Activated CD4-positive, alpha-beta T cell treated with anti-CD3 and anti-CD28 coated beads, Interleukin-2, amount 50 U/mL, for 24 hours (primary cell): ENCODE measurements at places on chromosomes 5 and 9.

- no peak for DNase-seq
Measured at GRCh38 chr9:137762414-137763061, 115.0 kb upstream of the CACNA1B start.

DNA sequence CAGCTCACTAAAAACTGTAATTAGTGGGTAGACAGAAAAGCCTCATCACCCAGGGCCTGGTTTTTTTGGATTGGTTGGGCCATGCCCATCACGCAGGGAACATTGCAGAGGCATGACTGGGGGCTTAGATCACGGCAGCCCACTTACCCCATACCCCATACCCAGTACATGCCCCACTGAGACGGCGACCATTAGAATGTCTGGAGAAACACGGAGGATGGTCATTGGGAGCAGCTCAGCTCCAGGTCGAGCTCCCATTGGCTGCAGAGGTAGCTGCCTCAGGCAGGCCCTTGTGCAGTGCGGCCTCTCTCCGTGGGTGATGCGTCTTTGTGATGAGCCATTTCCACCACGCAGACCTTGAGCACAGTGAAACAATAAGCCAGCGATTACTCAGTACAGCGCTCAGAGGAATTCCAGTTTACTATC, 204.0 kb downstream of the GADD45G start:
- no peak for DNase-seq

DNA sequence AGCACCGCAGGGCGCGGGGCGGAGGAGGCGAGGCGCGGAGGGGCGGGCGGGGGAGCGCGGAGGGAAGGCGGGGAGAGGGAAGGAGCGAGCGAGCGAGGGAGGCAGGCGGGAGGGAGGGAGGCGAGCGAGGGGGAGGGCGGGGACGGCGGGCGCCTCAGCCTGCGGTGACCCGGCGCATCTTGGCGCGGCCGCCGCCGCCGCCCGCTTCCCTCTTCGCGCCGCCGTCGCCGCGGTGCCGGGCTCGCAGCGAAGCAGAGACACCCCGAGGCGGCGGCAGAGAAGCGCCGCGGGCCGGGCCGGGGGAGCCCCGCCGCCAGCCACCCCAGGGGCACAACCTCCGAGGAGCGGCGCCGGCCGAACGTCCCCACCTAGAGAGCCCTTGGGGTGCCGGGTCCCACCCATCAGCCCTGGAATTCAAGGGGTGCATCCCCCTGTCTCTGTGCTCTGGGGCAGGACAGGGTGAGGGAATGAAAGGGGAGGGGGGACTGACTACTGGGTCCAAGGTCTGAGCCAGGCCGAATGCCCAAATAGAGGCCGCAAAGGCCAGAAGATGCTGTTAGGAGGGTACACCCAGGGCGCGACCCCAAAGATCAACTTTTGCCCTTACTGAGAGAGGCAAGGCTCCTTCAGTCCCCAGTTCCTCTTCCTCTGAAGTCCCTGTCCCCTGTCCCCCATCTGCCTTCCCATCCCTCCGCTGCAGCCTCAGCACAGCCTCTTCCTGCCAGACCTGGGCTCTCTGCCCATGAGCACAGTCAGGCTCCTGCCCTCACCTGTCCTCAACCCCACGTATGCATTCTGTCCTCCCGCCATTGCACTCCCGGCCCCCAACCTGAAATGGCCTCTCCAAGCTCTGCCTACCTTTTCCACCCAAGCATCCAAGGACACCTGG, at the start of gene ADAMTS2:
TSS of gene ADAMTS2 (minus strand) at position 29 of the 889 bp plus-strand sequence. CDS start 133 bp downstream, outside the sequence.
- DNase-seq, result no peak

GRCh38 chr9:86175743-86176456, 76.5 kb upstream of the GOLM1 start:
- no peak for DNase-seq

GRCh38 chr9:121305269-121305994, 37.5 kb downstream of the GSN start:
- DNase-seq, result no peak

GRCh38 chr5:14017904-14018303, 73.4 kb upstream of the DNAH5 start:
- no peak for DNase-seq

DNA sequence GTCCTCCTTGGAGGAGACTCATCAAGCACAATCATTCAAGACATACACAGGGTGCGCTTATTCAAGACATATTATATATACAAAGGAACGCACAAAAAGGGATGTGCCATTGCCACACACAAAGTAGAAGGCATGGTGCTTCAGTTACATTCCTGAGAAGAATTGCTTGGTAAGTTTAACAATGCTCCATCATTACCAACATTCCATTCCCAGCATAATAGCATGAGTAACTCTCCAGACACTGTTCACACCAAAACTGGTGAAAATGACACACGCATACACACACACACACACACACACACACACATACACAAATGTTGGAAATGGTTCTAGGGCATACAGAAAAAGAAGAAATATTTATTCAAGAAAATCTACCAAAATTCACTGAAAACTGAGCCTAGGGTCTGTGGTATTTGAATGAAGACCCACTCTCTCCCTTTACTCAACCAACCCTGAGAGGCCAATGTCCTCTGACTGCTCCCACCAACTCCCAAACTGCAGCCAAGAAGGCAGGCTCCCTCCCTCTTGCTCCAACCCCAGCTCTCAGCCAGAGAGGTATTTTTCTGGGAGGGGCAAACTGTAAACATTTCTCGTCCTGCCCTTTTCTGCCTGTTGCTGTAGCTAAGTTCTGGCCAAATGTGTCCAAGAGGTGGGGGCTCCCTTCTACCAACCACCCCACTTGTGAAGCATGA, 19.9 kb downstream of the UGT3A1 start:
- DNase-seq, result no peak

DNA sequence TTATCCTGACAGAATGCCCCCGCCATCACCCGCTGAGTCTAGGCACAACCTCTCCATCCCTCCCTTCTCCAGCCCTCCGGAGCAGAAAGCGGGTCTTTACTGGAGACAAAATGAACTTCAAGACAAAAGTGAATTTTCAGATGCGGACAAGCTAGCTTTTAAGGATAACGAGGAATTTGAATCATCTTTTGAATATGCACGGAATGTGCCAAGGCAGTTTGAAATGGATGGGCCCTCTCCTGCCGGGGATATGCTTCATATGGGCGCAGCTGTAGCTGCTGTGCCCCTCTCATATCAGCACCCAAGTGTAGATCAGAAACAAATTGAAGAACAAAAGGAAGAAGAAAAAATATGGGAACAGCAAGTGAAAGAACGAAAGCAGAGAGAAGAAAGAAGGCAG, 37.5 kb downstream of the CPLANE1 start:
- no peak for DNase-seq

DNA sequence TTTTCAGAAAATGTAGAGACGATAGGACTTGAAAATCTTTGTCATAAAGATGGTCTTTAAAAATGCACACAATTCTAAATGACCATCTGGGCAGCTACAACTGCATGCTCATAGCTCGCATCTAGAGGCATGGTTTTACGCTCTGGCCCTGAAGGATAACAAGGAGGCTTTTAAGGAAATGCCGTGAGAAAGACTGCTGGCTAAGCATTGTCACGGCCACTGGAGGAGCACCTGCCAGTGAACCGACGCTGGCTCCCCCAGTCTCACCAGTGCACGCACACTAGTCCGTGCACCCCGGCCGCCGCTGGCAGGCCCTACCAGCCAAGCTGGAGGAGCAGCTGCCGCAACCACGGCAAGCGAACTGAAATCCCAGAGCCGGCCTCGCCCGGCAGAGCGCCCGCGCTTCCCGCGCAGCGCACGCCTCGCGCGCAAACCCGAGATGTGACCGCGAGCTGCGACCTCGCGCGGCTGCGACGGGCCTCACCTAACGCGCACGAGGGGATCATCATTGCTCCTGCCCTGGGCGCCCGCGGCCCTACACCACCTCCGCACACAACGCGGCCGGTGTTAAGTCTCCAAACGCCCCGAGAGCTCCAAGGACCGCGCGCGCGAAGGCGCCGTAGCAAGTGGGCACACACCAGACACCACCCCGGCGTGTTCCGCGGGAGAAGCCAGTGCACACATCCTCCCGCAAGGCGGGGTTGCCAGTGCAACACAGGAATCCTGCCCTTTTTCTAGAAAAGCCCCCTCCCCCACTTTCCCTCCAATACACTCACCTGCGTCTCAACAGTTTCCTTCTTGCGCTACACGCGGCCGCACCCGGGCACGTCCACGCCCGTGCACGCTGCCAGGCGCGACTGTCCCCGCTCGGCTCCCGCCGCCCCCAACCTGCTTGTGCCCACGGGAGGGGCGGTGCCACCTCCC, 5.3 kb downstream of the ELAVL2 start:
- no peak for DNase-seq

GRCh38 chr9:127395497-127396252, 1.3 kb upstream of the SLC2A8 start:
- no peak for DNase-seq

GRCh38 chr5:60510049-60510448, 189.9 kb downstream of the DEPDC1B start:
- no peak for DNase-seq

- no peak for DNase-seq
Measured at GRCh38 chr5:150559701-150560100, 51.8 kb downstream of the NDST1 start.

GRCh38 chr9:98520221-98520960, 188.3 kb downstream of the GABBR2 start:
- DNase-seq, result no peak

- DNase-seq, result no peak
Measured at GRCh38 chr5:169933616-169934015, 46.7 kb downstream of the INSYN2B start.

GRCh38 chr9:121200356-121200755, 1.3 kb downstream of the RAB14 start:
- no peak for DNase-seq

GRCh38 chr5:62742207-62742606, 163.6 kb downstream of the LRRC70 start:
- DNase-seq, result no peak

- no peak for DNase-seq
Measured at GRCh38 chr9:97766610-97767009, 69.5 kb upstream of the XPA start.

DNA sequence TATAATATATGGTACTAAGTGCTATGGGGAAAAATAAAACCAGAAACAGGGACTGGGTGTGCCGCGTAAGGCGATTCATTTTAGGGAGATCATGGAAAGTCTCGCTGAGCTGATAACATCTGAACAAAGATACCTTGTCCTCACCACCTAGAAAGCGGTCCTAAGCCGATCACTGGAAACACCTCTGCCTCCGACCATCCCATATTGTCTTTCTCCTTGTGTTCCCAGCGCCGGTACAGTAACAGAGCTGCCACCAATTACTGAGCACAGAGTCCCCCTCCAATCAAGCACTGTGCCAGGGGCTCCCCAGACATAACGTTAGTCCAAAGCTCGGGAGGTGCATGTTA, 704 bp downstream of the CCDC112 start:
- DNase-seq, result no peak

- no peak for DNase-seq
Measured at GRCh38 chr5:149807176-149807575, 77.1 kb downstream of the PPARGC1B start.

GRCh38 chr5:172370648-172371545, 83.4 kb downstream of the SH3PXD2B start:
- no peak for DNase-seq

GRCh38 chr9:136837146-136837855, 5.0 kb upstream of the AJM1 start:
- no peak for DNase-seq

DNA sequence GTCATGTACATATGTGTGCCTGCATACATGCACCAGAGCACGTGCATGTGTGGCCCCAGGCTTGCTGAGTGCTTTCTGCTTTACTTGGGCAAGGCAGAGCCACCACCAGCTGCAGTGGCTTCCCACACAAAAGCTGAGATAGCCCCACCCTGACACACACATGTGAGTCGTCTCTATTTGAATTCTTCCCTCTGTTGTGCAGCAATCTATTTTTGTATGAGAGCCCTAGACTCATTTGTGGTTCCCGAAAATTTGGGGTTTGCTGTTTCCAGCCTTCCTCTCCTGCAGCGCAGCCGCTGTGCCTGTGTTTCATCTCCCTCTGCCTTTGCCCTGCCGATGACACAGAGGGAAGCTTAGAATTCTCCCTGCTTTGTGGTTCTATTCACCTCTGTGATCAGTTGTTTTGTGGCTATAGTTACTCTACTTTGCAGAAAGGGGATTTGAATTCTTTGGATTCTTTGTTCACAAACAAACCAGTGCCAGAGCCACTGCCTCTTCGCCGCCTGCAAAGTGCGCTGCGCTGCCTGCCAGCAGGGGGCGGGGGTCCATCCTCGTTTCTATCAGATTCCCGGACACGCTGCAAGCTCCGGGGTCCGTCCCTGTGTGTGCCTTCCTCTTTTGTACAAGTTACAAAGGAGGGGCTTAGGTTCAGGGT, 95.8 kb upstream of the DAP start:
- DNase-seq, result peak; percentile 4

- DNase-seq, result no peak
Measured at GRCh38 chr9:137069508-137070091, 757 bp downstream of the SAPCD2 start.

- DNase-seq, result no peak
Measured at GRCh38 chr5:172911976-172912375, 47.2 kb upstream of the RPL26L1 start.

- DNase-seq, result no peak
Measured at GRCh38 chr5:83368319-83368718, 103.2 kb upstream of the VCAN start.

DNA sequence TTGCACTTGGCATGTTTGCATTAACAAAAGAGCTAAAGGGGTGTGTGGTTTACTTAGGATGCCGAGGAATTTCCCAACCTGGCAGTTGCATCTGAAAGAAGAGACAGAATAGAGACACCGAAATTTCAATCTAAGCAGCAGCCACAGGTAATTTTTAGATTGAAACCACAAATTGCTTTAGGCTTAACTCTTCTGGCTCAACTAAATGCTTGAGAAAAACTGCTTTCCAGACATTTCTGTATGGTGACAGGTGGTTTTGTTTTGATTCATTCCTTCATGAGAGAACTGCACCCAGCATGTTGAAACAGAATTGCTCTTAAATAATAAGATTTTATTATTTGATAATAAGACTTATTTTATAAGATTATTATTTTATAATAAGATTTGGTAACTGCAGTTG, 21.5 kb downstream of the SECISBP2 start:
- DNase-seq, result no peak

DNA sequence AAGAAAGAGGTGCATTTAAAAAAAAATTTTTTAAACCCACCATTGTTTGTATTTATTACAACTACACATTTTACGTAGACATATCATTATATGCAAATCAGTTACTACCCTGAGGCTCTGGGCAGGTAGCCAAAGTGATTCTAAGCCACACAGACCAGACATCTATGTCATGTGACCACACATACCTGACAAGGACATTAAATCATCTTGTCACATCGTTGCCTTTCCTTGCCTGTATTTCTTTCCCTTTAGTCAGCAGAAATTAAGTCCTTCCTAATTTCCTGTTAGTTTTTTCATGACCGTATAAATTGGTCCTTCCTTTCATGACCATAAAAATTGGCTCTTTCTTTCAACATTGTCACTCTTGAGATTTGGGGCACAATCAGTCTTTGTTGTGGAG, 134.2 kb upstream of the MARCHF11 start:
- no peak for DNase-seq

DNA sequence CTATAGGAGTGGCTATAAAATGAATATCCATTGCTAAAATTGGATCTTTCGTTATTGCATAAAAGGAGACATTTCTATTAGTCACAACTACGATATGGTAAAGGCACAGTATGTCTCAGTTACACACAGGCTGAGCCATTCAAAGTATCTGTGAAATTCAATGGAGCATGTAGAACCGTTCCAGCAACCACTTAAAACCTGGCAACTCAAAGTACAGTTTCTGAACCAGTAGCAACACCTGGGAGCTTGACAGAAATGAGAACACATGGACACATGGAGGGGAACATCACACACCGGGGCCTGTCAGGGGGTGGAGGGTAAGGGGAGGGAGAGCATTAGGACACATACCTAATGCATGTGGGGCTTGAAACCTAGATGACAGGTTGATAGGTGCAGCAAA, 15.4 kb downstream of the POC5 start:
- DNase-seq, result no peak
